Activated CD8-positive, alpha-beta memory T cell treated with anti-CD3 and anti-CD28 coated beads for 1 hour (primary cell): ENCODE measurements at places on chromosomes 11 and 22.

GRCh38 chr11:66316849-66317251, at the start of gene CD248:
Gene CD248, minus strand, starts transcription at chr11:66317044. Its CDS starts 17 bp downstream, at chr11:66317027.
- no peak for DNase-seq

GRCh38 chr11:18106688-18107087, 806 bp upstream of the SAAL1 start:
- DNase-seq: no peak

DNA sequence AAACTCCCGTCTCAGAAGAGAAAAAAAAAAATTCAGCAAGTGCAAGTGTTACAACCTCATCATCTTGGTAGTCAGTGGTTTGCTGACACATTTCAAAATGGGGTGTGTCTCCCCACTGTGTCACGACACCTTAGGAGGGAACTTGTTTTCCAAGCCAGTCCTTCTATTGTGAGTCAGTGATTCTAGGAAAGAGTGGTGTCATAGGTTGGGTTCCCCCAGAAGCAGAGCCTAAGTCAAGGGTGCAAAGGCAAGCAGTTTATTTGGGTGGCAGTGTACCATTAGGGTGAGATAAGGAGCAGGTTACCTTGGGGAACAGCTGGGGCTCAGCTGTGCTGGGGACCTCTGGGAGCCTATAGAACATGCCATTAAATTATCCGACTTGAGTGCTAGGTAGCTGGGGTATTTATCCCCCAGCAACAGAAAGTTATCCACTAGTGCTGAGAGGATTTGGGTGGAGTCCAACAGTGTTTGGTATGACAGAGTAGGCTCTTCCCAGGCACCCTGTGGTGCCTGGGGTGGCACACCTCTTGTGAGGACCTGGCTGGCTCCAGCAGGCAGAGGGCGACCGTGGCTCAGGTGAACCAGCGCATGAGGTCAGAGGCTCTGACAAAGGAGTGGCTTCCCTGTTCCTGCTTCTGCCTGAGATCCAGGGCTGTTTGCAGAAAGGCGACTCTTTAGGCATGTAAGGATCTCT, 41.7 kb downstream of the KIAA1671 start:
- DNase-seq: no peak

- DNase-seq: no peak
Observed at GRCh38 chr11:68998390-68998911, 14.6 kb downstream of the MRGPRF start.

- no peak for DNase-seq
Observed at GRCh38 chr11:20599221-20600019, at the start of gene SLC6A5. Gene SLC6A5, plus strand, starts transcription at chr11:20599608. Its CDS starts 65 bp downstream, at chr11:20599673.

DNA sequence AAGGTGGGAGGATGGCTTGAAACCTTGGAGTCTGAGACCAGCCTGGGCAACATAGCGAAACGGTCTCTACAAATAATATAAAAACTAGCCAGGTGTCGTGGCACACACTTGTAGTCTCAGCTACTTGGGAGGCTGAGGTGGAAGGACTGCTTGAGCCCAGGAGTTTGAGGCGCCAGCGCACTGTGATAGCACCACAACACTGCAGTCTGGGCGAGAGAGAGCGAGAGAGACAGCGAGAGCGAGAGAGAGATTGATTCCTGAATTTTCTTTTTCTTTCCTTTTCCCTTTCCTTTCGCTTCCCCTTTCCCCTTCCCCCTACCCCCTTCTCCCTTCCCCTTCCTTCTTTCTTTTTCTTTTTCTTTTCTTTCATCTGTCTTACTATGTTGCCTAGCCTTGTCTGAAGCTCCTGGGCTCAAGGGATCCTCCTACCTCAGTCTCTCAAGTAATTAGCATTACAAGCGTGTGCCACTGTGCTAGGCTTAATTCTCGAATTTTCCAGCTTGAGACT, 162.4 kb upstream of the ZBED5 start:
- no peak for DNase-seq
